BE2C (cell line): ENCODE measurements at places on chromosomes 4 and X.

- no peak for DNase-seq
Measured at GRCh38 chr4:38920677-38921076, 53.1 kb downstream of the FAM114A1 start.

DNA sequence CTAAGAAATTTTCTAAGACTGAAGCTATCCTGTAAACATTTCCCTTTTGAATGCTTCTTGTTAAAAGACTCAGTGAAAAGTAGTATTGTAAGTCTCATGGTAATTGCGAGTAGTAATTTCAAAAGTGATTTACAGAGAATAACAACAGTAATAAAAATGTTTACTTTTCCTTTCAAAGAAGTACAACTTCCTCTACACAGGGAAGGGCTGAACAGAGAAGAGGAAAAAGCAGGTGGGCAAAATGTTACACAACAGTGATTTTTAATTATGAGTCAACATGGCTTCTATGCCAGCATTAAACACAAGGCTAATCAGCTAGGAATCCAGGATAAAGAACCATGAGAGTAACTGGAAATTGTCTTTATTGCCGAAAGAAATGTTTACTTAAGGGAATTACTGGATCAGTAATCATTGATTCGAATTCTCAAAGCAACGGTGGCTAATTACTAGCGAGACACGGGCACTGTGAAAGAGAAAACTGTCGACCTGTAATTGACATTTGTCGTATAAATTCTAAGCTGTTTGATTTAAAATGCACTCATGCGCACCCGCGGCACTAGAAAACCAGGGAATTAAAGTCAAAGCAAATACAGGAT is 15.4 kb downstream of the UTP3 start:
- DNase-seq: no peak

DNA sequence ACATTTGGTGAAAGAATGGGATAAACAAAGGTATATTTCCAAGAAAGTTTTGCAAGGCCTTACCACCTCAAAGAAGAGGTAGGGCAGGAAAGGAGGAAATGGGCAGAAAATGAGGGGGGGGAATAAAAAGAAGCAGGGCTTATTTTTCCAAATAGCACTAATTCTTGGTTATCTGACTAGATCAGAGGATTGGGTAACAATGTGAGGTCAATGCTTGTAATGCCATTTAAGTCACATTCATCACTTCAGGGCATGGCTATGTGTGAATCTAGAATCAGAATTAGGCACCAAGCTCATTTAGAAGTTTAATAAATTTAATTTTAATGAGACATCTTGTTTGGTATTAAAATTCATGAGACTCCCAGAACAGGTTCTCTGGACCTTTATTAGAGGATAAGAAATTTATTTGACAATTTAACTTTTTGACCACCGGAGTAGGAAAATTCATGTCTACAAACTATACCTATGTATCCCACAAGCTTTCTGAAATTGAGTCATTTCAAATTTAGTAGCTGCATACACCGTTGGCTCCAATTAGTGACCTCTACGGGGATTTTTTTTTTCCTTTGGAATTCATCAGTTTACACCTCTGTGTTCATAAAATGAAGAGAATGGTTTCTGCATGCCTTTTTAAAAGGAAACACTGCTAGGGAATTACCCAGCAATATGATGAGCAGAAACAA is 1.4 kb upstream of the STS start:
- DNase-seq: no peak

DNA sequence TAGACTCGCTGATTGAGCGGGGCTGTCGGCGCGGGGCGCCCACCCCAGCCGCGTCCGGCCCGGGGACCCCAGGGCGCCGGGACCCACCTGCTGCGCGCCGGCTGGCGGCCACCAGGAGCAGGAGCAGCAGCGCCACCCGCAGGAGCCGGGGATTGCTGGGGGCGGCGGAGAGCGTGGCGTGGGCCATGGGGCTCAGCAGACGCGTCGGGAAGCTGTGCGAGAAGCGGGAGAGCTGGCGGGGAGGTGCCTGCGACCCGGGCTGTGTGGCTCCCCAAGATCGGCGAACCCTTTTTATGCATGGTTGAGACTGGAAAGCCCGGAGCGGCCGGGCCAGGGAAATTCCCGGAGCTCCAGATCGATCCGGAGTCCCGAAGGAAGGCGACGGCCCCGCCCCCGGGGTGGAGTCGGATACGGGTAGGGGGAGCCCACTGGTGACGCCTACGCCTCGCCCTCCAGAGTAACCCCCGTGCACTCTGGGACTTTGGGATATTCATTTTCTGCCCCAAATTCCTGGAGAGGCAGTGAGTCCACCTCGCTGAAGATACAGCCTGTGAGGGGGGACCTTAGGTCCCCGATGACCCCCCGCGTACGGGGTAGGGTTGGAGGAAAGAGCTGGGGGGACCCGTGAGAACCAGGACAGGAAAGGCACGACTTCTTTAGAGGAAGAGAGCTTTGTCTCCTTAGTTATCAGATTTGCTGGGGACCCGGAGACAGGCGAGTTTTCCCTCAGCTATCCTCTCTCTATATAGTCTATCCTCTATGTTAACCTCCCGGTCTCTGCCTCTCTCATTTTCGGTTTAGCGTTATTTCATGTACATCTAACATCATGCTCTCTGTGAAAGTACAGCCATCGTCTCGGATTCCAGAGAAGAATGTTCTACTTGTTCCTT is at the start of gene CXCL3:
TSS of gene CXCL3 (minus strand) at position 265 of the 890 bp plus-strand sequence. CDS start at position 187, 78 bp downstream.
- DNase-seq: peak; percentile 34

DNA sequence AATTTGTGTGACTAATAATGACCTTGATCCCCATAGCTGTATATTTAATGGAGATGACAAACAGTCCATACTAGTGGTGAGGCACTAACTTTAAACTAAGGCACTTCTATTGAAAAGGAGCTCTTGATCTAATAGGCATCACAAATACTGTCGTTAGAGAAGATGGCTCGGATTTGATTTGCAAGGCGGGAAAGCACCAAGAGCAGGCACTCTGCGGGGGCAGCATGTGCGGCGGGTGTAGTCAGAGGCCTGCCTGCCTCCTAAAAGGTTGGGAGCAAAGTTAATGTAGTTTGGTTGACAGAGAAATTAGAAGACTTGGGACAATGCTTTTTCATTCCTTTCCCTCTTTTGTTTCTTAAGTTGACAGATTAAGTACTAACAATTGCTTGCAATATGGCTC is 278.8 kb downstream of the CFAP299 start:
- DNase-seq: no peak

- DNase-seq: peak; percentile 62
Measured at GRCh38 chrX:69179380-69179911, 14.2 kb upstream of the PJA1 start.

DNA sequence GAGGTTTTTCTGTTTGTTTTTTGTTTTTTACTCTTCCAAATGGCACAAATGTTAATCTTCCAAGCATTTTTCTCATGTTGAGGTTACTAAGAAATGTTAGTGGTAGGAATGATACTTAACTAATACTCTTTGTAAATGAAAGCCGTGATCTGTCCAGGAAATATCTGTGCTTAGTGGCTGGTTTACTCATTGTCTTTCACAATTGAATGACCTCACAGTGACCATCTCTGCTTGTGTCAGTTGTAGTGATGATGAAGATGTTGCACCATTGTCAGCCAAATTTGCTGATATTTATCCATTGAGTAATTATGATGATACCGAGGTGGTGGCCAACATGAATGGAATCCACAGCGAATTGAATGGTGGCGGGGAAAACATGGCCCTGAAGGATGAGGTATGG is 93.5 kb downstream of the TNIP2 start:
- DNase-seq: no peak
